Stimulated activated CD4-positive, alpha-beta T cell treated with anti-CD3 and anti-CD28 coated beads, Interleukin-2, amount 100 ng/mL, for 48 hours (primary cell): ENCODE measurements at places on chromosomes 1 and 21.

GRCh38 chr1:39782103-39782502 lies 6.6 kb downstream of the BMP8B start:
- no peak for DNase-seq

DNA sequence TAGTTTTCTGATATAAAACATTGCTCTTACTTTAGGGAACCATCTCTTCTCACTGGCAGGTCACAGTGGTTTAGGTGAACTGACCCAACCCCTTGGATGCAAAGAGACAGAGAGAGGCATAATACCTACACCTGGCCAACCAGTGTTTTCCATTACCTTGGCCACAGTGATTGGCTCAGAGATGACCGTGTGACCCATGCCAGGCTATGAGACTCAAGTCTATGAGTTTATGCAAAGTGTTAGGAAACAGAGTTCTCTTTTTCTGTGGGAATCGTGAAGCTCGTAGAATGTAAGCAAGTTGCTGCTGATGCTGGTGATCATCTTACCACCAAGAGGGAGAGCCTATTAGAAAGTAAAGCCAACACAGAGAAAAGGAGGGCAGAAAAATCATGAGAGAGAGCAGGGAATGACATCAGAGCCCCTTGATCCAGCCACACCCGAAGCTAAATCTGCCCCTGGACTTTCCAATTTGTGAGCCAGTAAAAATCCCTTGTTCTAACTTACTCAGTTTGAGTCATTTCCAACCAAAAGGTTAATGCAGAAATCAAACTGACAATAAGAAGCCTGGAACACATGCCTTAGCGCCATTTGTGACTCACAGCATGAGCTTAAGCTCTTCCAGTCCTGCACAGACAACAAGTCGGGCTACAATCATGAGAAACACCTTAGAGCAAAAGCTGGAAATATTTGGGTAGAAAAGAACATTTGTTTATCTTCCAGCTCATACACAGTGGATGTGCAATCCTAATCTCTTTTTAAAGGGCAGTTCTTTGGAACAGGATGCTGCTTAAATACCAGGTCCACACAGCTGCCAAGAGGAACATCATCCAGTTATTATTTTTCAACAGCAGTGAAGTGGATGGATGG lies 81.3 kb upstream of the KAZN start:
- DNase-seq, result no peak

DNA sequence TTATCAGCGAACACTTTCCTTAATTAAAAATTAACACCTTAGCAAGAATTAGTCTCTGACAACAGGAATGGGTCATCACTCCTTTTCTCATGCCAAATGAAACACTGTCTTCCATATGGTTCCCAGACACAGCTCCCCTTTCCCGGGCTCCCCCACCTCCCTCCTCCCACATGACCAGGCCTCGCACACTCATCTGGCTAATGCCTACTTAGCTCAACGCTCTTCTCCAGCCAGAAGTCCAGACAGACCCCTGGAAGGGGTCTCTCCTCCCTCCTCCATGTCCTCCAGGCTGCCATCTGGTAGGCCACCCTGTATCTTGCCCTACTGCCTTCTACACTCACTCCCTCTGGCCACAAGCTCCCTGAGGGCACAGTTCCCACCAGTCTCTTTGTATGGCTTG lies 39.9 kb downstream of the KCNC4 start:
- no peak for DNase-seq

GRCh38 chr1:213564215-213564659 lies 423.5 kb upstream of the PROX1 start:
- no peak for DNase-seq

DNA sequence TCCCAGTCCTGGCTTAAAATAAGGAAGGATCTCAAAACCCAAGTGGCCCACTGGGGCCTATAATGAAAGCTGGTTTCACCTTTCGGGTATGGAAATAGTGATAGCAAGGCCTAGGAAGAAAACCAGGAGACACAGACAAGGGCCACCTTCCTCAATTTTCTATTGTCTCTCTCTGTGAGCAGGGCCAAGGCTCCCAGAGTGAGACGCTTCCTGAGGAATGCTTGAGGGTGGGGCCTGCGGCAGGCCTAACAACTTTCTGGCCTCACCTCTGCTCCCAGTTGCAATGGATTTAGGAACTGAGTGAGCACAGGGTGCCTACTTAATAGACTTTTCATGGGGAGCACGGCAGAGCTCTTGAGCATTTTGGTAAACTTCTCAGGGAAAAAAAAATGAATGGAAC lies 300.9 kb downstream of the ASTN1 start:
- no peak for DNase-seq

DNA sequence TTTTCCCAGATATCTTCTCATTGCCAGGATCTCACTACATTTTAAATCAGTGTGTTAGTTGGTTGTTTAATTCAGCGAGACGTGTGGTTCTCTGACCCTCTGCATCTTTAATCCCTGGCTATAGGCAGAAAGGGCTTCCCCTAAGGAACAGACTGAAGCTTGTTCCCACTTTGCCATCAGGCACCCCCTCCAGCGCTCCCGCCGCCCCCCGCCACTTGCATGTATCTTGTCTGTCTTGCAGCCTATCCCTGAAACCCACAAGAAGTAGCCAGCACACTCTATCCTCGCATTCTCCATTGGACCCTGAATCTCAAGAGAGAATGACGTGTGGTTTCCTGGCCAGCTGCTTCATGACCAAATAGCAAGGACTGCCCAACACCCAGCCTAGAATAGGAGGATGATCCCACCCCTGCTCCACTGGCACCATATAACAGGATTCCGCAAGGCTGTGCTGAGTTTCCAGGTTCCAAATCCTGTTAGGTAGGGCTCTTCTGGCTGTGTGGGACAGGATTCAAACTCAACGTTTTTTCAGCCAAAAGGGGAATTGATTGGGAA lies 7.8 kb downstream of the CLDN19 start:
- DNase-seq, result no peak

DNA sequence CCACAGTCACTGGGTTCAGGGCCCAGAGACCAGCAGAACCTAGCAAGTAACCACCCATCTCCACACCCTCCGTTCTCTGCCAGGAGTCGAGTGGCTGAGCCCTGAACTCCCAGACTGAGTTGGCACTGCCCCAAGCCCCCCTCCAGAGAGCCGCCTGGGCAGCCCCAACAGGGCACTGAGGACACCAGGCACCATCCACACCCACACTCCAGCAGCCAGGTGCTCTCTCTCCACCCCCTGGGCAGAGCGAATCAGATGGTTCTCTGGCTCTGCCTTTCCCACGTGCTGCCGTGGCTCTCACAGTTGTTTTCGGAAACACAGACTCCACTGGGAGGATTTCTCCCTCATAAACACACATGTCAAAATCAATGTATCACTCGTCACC lies 13.6 kb downstream of the WDR4 start:
- no peak for DNase-seq

- no peak for DNase-seq
Measured at GRCh38 chr1:184157394-184157742, 105.8 kb downstream of the TSEN15 start.

DNA sequence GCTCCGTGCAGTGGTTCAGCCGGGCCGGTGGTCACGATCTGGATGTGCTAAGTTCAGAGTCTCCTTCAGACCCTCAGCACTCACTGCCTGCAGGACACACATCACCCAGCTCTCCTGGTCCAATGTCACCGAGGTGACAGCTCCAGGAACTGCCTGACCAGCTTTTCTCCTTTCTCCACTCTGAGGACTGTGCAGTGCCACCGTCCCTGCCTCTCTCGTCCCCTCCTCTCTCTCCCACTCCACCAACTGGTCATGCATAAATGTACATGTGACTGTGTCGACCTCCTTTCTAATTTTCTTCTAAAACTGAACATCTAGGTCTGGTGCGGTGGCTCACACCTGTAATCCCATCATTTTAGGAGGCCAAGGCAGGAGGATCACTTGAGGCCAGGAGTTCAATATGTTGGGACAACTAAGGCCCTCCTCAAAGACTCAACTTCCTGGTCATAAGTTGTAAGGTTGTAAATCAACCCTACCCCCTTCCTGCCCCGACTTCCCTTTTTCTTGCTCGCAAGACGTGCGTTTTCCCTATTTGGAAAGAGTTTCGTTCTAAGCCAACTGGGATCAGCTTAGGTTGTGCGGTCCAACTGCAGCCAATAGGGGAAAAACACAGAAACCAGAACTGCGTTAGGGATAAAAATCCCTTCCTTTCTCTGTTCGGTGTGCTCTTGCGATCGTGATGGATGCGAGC lies 53.1 kb downstream of the MEGF6 start:
- no peak for DNase-seq

- no peak for DNase-seq
Measured at GRCh38 chr21:42636520-42637266, 16.7 kb upstream of the PDE9A start.

DNA sequence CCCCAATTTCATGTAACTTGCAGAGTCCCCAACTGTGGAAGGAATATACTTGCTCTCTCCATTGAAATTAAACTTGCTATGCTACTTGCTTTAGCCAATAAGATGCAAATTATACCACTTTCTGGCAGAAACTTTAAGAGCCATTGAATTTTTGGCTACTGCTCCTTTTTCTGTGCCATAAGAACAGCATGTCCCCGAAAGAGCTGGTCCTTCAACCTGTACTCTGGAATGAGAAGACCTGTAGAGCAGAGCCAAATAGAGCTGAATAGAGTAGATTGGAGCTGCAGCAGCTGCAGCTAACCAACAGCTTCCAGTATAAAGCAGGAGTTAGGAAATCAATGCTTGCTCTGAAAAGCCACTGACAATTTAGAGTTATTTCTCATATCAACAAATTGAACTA lies 472.3 kb upstream of the B3GALT2 start:
- DNase-seq, result no peak

DNA sequence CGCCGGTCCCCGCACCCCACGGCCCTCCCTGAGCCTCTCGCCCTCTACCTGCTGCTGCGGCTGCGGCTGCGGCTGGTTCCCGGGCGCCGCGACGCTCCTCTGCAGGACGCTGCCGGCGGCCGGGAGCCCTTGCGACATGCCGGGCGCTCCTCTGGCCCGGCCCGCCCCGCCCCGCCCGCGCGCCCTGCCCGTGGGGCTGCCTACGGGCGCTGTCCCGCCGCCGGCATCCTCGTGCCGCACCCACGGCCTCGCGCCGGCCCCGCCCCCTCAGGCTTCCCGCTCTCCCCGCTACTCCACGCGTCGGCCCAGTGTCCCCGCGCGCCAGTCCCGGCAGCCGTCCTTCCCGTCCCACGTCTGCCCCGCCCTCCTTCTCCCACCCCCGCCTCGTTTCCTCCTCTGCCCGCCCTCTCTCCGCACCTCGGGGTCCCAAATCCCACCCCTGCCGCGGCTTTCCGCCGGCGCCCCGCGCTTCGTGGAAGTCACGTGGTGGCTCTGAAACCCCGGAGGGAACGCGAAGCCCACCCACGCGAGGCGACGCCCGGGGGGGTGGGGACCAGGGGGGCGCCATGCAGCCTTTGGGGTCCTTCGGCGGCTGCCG lies at the start of gene BATF3:
TSS of gene BATF3 (minus strand) at position 216 of the 598 bp plus-strand sequence. CDS start at position 138, 78 bp downstream.
- no peak for DNase-seq

- no peak for DNase-seq
Measured at GRCh38 chr1:19037659-19038058, 81.2 kb upstream of the IFFO2 start.

GRCh38 chr1:24418898-24419628 lies 3.5 kb downstream of the NIPAL3 start:
- no peak for DNase-seq

DNA sequence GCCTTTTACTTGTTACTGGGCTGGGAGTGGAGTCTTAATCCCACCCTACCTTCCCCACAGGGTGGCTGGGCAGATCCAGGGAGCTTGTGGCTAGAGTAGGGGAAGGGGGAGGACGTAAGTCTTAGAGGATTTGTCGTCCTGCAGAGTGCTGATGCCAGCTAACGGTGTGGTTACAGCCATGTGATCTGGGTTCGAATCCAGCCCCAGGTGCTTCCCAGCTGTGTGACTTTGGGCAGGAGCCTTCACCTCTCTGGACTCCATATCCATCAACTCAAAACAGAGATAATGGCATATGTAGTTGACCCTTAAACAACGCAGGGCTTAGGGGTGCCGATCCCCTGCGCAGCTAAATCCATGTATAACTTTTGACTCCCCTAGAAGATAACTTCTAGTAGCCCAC lies 108.4 kb upstream of the TMEM51 start:
- DNase-seq, result no peak

- no peak for DNase-seq
Measured at GRCh38 chr21:27586326-27586725, 619.4 kb upstream of the ADAMTS5 start.

DNA sequence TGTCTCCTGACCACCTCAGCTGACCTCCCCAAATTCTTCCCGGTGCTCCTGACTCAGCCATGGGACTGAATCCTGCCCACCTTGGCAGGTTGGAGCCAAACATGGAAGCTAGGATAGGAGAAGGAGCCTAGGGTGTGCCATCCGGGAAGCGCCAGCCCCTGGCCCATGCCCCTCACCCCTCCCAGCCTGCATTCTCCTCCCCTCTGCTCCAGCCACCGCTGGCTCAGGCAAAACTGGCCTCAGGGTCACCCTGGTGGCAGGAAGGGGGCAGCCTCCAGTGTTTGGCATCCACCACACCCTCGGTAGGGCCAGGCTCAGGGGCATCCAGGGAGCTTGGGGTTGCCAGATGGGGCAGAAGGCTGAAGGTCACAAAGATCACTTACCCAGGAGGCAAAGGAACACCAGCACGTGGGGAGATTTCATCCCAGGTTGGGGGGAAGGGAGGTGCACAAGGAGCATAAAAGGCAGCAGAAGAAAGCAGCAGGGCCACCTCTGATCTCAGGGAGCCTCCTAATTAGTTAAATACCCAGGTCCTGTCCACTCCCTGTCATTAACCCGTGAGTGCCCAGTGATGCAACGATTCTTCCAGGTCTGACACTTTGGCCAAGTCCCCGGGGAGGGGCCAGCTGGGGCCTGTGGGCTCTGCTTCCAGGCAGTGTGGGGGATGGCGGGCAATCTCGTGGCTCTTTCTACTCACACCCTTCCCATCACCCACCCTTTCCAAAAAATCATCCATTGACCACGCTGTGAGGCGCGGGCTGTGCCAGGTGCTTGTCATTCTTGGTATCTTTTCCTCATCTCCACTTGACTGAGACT lies at the start of gene PLA2G2E:
TSS of gene PLA2G2E (minus strand) at position 481 of the 816 bp plus-strand sequence. CDS start at position 423, 58 bp downstream.
- no peak for DNase-seq

DNA sequence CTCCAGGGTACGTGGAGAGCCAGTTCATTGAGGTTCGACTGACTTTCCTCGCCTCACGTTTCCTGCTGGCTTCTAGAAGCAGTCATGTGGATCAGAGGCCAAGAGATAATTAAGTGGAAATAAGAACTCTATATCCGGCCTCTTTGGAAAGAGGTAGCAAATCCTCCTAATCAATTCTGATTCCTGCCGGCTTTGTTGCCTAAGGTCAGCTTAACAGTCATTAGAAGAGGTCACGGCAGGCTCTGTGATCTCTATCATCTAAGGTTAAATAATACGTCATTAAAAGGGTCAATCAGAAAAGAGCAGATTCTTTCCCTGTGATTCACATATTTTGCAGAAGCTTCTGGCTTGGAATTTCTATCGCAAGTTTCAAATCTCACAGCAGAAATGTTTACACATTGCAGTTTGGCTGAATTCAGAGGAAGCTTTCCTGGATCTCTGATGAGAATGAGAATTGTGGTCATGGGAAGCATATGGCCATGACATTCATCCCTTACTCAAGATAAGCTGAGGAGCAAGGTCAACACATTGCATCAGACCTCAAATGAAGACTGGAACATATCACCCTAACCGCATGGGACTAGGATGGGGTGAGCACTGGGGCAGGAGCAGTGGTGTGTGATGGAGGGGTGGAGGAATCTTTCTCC lies 189.4 kb downstream of the PBX1 start:
- no peak for DNase-seq
